ENCODE measurements at places on chromosomes 6 and 20.

- peak; percentile 65 for DNase-seq
These were observed 40.8 kb downstream of the CHMP4B start for GRCh38 chr20:33851842-33852466.

DNA sequence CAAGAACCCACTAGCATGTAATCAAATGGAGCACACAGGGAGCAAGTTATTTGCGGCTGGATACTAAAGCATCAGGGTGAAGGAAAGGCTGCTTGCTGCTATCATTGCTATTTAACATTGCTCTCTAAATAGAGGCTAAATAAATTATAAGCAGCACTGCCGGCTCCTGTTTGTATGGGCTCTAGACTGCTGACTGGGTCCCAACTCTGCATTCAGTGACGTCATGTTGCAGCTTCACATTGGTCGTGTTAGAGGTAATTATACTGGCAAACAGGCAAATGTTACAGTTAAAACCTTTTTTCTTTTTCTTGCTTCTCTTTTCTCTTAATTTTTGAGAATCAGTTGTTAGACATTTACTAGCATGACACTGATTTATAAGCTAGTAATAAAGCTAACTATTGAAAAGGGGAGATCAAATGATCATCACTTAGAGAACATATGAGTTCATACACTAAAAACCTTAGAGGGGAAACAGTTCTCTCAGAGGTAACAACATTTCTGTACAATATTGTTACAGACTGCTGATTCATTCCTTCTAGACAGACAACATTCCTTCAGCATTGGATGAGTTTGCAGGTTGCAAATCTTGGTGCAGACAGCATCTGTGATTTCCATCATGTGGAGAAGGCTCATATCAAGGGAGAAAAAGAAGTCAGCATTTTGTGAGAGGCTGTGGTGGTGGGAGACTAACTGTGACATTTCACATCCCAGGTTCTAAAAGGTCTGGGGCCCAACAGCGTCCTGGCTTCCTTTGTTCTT lies 15.9 kb downstream of the RFPL4B start:
- DNase-seq, result no peak

DNA sequence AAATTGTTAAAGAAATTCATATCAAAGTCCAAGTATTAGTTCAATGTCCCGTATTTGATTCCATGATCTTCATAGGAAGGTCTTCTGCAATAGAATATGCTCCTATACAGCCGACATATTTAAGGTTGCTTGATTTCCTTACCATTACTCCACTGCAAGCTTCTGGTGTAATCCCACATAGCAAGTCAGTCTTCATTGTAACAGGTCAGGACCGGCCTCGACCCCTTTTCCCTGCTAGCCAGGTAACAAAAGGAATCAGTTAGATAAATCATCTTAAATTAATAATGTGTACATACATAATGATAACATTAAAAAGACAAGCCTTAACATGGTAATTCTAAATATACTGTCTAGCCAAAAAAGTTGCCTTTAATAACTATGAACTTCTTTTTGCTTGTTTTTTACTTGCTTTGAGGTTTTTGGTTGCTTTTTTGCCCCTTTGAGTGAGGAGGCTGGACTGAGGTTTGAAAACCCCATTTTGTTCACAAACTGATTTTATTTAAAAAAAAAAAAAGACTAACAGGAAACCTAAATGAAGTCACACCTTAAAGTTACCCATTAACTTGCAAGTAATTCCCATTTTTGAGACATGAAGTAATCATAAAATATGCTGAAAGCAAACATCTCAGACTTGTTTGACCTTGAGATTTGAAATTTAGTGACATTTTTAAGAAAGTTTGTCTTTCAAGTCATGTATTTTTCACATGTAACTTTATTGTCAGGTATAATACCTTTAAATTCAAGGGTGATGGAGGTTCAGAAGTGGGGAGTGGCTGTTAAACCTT lies 19.2 kb upstream of the SNX14 start:
- DNase-seq, result no peak

DNA sequence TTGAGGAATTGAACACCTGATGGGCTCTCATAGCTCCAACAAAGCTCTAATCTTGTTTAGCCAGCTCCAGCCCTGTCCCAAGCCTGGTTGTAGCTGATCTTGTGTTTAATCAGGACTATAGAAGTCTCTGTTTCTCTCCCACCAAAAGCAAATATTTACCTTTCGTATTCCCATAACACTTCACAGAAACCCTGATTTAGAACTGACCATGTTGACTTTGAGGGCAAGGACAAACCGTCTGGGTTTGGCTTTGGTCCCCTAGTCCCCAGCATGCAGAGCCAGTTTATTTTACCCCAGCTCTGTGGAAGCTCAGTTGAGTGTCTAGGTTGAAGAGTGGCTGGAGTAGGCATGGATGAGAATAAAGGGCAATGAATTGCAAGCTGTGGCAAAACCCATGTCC lies 18.0 kb upstream of the SIM1 start:
- DNase-seq, result no peak

- no peak for DNase-seq
These were observed 36.1 kb upstream of the MAP7 start for GRCh38 chr6:136586295-136586694.

- no peak for DNase-seq
These were observed 14.7 kb downstream of the KLHL32 start for GRCh38 chr6:96939007-96939805.

GRCh38 chr6:136962661-136963060 lies 40.6 kb downstream of the SLC35D3 start:
- no peak for DNase-seq

DNA sequence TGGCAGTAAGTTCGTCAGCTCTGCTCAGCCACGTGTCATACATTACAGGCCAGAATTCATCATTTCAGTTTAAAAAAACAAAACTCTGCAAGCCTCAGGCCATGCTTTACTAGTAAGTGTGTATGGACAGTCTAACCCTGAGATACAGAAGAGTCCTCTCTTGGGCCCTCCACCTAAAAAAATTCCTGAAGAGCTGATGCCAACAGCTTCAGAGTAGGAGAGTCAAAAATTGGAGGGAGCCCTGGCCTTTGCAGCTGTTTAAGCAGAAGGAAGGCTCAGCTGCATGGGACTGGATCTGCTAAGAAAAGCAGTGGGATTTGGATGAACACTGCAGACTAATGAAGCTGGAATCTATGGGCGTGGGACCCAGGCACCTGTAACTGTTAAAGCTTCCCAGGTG lies 47.2 kb upstream of the FAM8A1 start:
- DNase-seq, result no peak

DNA sequence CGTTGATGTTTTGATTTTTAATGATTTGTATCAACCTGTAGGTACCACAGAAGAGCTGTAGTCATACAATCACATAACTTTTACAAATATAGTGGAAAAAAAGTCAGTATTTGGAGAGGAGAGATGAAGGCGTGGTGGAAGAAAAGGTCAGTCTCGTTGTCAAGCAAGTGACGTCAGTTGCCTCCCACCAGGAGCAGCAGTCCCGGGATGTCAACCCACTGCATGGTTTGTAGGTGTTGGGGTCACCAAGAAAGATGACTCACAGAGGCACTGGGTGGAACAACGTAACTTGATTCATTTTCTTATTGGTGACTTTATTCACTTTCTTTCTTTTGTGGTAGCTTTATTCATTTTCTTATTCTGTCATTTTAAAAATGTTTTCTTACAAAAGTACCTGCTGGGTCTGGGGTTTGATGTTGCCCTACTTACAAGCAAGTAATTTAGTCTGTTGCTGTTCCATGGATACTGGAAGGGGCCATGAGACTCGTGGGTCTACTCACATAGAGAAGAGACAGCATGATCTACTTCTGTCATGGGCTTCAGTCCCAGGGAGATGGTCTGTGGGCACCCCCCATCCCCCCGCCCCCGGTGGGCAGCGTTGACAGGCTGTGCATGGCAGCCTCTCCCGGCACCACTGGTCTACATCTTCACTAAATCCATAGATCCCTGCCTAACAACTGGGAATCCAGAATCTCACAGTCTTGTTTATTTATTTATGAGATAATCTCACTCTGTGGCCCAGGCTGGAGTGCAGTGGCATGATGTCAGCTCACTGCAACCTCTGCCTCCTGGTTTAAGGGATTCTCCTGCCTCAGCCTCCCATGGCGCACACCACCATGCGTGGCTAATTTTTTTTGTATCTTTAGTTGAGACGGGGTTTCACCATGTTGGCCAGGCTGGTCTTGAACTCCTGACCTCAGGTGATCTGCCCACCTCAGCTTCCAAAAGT lies 36.4 kb upstream of the SYNJ2 start:
- no peak for DNase-seq

DNA sequence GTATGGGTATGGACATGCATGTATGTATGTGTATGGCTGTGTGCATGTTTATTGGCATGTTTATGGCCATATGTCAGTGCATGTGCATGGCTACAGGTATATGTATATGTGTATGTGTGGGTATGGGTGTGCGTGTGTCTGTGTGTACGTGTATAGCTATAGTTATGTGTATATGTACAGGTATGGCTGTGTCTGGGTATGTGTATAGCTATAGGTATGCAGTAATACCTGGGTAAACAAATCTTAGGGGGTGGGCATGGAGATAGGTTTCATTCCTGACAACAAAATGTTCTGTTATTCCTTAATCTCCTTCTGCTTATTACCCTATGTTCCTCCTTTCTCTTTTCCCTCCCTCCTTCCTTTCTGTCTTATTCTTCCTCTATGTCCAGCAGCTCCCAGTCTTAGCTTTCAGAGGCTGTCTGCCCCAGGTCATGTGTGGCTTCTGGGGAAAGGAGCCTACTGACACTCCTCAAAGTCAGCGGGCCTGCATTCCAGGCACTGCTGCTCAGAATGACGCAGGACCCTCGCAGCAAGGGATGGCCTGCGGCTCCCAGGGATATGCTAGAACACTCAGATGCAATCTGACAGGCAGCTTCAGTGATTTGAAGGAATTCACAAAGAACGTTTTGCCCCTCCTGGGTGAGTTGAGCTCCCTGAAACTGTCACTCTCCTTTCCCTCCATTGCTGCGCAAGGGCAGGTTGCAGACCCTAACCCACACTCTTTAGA lies 139.3 kb upstream of the PHACTR1 start:
- DNase-seq, result no peak

DNA sequence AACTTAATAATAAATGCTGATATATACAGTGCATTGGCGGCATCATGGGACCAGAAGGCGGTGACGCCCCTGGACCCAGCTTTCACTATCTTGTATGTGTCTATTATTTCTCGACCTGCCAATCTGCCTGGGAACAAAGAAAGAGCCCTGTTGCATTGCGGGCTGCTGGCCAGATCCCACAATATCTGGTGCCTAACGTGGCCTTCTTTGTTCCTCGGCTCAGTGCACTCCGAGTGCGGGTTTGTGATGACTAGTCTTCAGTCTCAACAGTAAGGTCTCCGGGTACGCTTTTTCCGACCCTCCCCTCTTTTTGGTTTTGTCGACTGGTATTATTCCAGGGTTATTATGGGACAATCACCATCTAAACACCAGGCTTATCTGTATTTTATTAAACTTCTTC lies 291.5 kb downstream of the TBC1D32 start:
- no peak for DNase-seq

DNA sequence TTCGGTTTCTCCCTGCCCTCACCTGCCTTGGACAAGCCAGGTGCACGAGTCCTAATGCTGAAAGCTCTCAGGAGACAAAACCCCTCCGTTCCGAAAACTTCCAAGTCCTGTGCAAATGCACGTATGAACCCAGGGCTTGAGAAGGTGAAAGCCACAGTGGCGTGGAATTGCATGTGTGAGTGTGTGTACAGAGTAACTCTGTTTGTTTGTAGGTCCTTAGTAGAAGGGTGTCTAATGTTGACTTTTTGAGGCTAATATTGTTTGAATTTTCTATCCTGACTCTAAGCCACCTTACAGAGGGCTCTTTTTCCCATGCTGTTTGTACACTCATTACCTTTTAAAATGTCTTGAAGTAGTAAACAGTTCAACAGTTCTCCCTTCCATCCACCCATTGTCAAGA lies 129.1 kb downstream of the FOXA2 start:
- DNase-seq, result no peak

DNA sequence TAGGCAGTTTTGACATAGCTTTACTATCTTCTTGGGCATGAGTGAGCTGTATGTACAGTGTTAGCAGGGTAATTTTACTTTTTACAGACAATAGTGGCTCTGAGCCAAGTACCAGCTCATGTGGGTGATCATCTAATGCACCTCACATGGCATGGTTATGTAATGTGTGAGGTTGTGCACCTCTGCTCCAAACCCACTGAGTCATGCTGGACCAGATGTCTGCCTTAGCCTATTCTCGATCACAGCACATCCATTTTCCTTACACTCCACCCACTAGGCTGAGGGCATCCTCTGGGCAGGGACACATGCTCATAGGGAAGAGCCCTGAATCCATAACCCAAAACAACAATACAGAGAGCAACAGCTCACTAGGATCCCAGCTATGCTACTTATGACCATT lies 71.6 kb upstream of the FBXL4 start:
- no peak for DNase-seq

- DNase-seq, result peak; percentile 29
These were observed 2.6 kb downstream of the SIM1 start for GRCh38 chr6:100461917-100462705.

- no peak for DNase-seq
These were observed 60.1 kb upstream of the FRMD1 start for GRCh38 chr6:168139121-168139520.

- no peak for DNase-seq
These were observed 539.4 kb upstream of the BTBD3 start for GRCh38 chr20:11378252-11378651.

- peak; percentile 15 for DNase-seq
These were observed 85.9 kb downstream of the CRYBG1 start for GRCh38 chr6:106446287-106446885.

GRCh38 chr6:80226699-80227098 lies 120.2 kb downstream of the BCKDHB start:
- no peak for DNase-seq

DNA sequence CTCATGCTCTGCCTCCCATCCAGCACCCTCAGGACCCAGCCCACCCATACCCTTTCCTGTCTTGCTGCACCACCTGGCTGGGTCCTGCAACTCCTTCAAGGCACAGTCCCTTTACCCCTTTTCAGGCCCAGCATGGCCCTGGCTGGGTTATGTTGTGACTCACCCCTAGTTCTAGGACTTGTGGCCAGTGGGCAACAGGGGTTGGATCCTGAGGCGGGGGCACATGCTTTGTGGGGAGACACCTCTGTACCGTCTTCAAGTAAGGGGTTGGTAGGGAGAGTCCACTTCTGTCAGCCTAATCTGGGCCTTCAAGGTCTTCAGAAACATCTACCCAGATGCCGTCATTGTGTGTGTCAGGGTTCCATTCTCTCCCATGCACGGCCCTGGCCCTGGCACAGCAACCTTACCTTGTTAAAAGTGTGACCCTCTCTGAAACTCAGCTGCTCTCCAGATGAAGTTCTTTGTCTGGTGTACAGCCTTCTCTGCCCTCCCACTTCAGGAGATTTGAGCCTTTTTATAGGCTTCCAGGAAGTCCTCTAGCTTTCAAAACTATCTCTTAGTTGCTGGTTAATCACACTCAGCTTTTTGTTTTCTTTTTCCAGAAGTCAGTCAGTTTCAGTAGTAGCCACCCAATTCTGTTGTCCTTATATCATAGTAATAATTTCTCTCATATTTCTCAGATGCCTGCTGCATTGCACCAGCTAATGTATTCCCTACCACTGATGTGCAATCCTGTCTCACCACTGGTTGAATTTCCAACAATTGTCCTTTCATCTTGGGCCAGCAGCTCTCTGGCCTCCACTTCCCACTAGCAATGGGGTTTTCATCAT lies 107.3 kb downstream of the NRN1 start:
- peak; percentile 78 for DNase-seq
